Tracheal epithelial cell (primary cell): ENCODE measurements at places on chromosomes 12 and 14. TPM values are rescaled to one million over a fixed set of nuclear protein-coding genes. Genes with fewer than 3 reads are reported as not detected.

GALNT6 gene
- 23.7 and 61.9 TPM in 2 replicates for total RNA-seq

P2RX4 gene
- 6.0 and 23.9 TPM in 2 replicates for total RNA-seq

ITGB7 gene
- total RNA-seq: 3.4 and 9.4 TPM in 2 replicates

BHLHE41 gene
- under 0.01 and 0.72 TPM in 2 replicates for total RNA-seq

FAR2 gene
- 0.85 and 3.9 TPM in 2 replicates for total RNA-seq

SNRPF gene
- total RNA-seq: 7.9 and 9.6 TPM in 2 replicates

TCL1A gene
- total RNA-seq: not detected in 2 replicates

SERPINA10 gene
- total RNA-seq: not detected in 2 replicates

NOS1 gene
- total RNA-seq: 0.72 and 0.85 TPM in 2 replicates

KRT85 gene
- not detected in 2 replicates for total RNA-seq

MYH6 gene
- not detected in 2 replicates for total RNA-seq

WNT5B gene
- total RNA-seq: 0.43 and 27.7 TPM in 2 replicates

EMP1 gene
- 13.4 and 30.6 TPM in 2 replicates for total RNA-seq

TTC8 gene
- total RNA-seq: 13.4 and 13.7 TPM in 2 replicates

WIF1 gene
- not detected in 2 replicates for total RNA-seq

RIPK3 gene
- 2.1 and 5.1 TPM in 2 replicates for total RNA-seq

MMP17 gene
- 4.0 and 8.7 TPM in 2 replicates for total RNA-seq

DCP1B gene
- total RNA-seq: 4.7 and 5.1 TPM in 2 replicates

SMCO2 gene
- total RNA-seq: 0.43 and 0.48 TPM in 2 replicates

AMHR2 gene
- not detected in 2 replicates for total RNA-seq

TCL1B gene
- total RNA-seq: not detected in 2 replicates

SLC6A15 gene
- total RNA-seq: 31.8 and 69.7 TPM in 2 replicates

ESRRB gene
- not detected in 2 replicates for total RNA-seq

SERPINA9 gene
- not detected in 2 replicates for total RNA-seq

SLC25A47 gene
- not detected in 2 replicates for total RNA-seq

KIF5A gene
- under 0.01 TPM in 1 of 2 replicates, not detected in the other for total RNA-seq

TMTC2 gene
- total RNA-seq: 7.7 and 8.5 TPM in 2 replicates

DPY19L2 gene
- under 0.01 and 1.7 TPM in 2 replicates for total RNA-seq

CELA1 gene
- not detected in 2 replicates for total RNA-seq

ARHGDIB gene
- total RNA-seq: 0.85 and 3.6 TPM in 2 replicates

KLHL28 gene
- 9.4 and 9.6 TPM in 2 replicates for total RNA-seq

PLXNC1 gene
- total RNA-seq: under 0.01 and 0.48 TPM in 2 replicates

FBRSL1 gene
- total RNA-seq: 4.9 and 10.6 TPM in 2 replicates

PPP2R3C gene
- 15.2 and 16.4 TPM in 2 replicates for total RNA-seq

DBX2 gene
- total RNA-seq: not detected in 2 replicates

CCDC38 gene
- total RNA-seq: not detected in 2 replicates

GPRC5D gene
- not detected in 2 replicates for total RNA-seq

DDHD1 gene
- total RNA-seq: 5.1 and 6.0 TPM in 2 replicates

ZBTB25 gene
- total RNA-seq: 4.9 and 6.0 TPM in 2 replicates

KRT82 gene
- total RNA-seq: not detected in 2 replicates

KRT3 gene
- not detected in 2 replicates for total RNA-seq

ABHD12B gene
- not detected in 2 replicates for total RNA-seq

KRT8 gene
- 140 and 289 TPM in 2 replicates for total RNA-seq

ASCL1 gene
- not detected in 2 replicates for total RNA-seq

KLHDC1 gene
- total RNA-seq: 0.43 and 0.72 TPM in 2 replicates

AVPR1A gene
- 0.24 TPM in 1 of 2 replicates, not detected in the other for total RNA-seq

SPX gene
- total RNA-seq: 4.6 and 9.4 TPM in 2 replicates

KRT4 gene
- 0.96 and 12.1 TPM in 2 replicates for total RNA-seq

SLC25A21 gene
- total RNA-seq: 1.4 and 1.9 TPM in 2 replicates

CCDC60 gene
- total RNA-seq: 0.48 and 3.4 TPM in 2 replicates

PLEKHG7 gene
- total RNA-seq: 0.24 TPM in 1 of 2 replicates, not detected in the other

RASSF8 gene
- 15.6 and 17.4 TPM in 2 replicates for total RNA-seq

COX8C gene
- total RNA-seq: not detected in 2 replicates

PDE3A gene
- total RNA-seq: not detected in 2 replicates

KRT72 gene
- total RNA-seq: not detected in 2 replicates

ENDOU gene
- not detected in 2 replicates for total RNA-seq

SUOX gene
- 5.1 and 5.8 TPM in 2 replicates for total RNA-seq

TMEM119 gene
- total RNA-seq: 0.96 TPM in 1 of 2 replicates, not detected in the other
